ENCODE measurements at places on chromosomes 12 and 14.

DNA sequence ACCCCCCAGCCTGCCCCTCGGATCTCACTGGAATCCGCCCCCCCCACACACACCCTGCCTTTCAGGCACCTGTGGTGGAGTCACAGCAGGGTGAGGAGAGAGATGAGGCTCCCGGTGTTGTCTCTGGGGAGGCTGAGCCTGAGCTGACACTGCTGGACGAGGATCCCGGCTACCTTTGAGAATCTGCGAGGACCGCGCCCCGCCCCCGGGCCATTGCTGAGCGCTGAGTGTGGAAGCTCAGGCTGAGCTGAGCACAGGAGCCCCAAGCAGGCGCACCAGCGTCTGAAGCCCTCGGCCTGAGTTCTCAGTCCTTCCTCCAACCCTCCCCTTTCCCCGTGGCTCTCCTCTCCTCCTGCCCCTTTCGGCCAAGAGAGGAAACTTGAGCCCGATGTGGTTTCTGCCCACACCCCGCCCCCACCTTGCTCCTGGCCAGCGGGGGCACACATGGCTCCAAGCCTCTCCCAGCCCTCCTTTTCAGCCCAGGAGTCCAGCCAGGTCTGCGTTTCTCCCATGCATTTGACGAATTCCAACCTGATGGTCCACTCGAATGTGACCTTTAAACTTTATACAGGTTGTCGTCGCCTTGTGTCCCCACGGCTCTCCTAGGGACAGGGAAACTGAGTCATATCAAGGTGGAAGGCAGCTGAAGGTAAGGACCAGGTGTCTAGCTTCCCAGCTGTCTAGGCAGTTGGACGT is at the start of gene NFE2:
Gene NFE2 (minus strand): TSS at position 284 of the 696 bp plus-strand sequence. CDS start 5,767 bp downstream, outside the sequence.
- DNase-seq, result peak; percentile 17

GRCh38 chr14:70920608-70921007 is 13.3 kb downstream of the PCNX1 start:
- no peak for DNase-seq

DNA sequence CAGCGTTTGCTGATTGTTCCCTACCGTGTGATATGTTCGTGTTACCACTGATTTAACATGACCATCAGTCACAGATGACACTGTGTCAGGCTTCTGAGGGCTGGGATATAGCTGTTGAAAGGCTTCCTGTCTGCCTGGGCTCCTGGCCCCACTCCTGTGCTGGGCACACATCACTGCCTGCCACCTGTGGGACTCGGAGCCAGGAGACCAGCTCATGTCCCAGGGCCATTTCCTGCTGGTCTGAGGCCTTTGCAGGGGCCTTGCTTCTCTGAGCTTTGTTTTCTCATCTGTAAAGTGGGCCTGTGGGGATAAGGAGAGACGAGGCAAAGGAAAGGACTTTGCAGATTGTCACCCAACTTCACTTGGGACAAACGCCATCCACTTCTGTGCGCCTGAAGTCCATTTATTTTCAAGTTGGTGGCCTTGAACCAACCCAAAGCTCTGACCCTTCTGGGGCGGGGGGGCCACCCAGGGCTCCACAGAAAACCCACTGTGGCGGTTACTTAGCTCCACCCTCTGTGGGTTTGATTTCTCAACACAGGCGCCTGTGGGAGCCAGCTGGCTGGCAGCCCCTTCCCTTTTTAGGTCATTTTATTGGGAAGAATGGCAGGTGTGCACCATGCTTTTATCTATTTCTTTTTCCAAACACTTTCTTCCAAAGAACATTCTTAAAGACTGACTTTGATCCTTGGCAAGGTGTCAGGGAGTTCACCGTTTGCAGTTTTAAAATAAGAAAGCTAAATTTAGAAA is 54.1 kb downstream of the BEGAIN start:
- DNase-seq, result no peak

GRCh38 chr12:25553098-25553497 is at the start of gene LMNTD1:
Gene LMNTD1 (minus strand): TSS chr12:25553283. CDS start chr12:25552959, 324 bp downstream.
- DNase-seq, result no peak

DNA sequence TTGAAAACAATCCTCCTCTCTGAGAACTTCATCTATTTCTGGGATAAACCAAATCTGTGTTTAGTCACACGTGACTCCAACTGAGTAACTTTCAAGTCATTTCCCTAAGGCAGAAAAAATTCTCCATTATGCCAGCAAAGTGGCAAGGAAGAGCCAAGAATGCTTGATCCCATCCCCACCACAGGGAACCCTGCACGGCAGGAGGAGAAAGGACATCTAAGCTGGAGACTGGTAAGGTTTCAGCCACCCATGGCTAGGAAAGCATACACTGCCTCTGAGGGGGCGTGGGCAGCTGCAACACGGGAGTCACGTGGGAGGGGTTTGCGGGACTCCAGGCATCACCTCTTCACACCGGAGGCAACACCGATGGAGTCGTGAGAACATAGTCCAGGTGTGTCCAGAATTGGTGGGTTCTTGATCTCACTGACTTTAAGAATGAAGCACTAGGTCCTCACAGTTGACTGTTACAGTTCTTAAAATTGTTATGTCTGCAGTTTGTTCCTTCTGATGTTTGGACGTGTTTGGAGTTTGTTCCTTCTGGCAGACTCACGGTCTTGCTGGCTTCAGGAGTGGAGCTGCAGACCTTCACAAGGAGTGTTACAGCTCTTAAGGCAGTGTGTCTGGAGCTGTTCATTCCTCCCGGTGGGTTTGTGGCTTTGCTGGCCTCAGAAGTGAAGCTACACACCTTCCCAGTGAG is 2.7 kb upstream of the SIVA1 start:
- no peak for DNase-seq

GRCh38 chr12:32076941-32077340 is 29.7 kb upstream of the BICD1 start:
- DNase-seq, result no peak

DNA sequence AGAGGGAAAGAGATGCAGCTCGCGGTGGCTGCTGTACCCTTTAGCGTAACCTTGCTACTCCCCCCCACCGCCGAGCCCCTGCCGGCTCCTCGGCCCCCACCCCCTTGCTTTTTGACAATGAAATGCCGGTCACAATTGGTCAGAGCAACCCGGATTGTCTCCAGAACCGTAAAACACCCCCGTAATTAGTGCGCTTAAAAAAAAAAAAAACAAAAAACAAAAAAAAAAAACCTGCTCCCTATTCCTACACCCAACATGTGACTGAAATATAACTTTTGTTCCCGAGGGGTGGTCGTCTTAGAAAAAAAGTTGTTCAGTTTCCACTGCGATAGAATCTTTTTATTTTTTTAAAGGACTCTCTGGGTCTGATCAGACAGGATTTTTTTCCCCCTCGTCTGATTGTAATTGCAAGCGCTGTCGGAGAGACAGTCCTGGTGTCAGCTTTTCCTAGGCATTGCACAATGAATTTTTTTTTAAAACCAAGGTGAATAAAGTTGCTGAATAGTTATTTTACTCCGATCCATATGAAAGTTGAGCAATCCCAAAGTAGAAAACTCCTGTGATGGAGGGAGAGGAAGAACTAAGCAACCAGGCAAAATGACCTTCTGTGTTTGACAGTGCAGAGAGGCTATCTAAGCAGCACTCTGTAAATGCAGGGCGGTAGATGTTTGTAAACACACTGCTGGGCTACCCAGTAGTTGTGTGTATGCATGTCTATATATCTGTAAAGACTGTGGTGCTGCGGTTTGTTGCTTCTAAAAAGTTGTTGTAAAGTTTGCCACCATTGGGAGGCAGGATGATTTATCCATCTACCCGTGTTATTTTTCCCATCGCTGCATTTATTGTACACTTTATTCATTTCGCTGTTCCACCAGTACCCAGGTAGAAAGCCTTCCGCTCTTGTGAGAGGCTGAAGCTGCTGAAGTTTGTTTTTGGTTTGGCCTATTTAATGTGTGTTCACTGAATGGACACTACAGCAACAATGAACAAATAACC is 1.1 kb downstream of the ETV6 start:
- DNase-seq, result no peak

GRCh38 chr12:57983146-57983857 is 41.9 kb downstream of the ATP23 start:
- DNase-seq, result no peak

DNA sequence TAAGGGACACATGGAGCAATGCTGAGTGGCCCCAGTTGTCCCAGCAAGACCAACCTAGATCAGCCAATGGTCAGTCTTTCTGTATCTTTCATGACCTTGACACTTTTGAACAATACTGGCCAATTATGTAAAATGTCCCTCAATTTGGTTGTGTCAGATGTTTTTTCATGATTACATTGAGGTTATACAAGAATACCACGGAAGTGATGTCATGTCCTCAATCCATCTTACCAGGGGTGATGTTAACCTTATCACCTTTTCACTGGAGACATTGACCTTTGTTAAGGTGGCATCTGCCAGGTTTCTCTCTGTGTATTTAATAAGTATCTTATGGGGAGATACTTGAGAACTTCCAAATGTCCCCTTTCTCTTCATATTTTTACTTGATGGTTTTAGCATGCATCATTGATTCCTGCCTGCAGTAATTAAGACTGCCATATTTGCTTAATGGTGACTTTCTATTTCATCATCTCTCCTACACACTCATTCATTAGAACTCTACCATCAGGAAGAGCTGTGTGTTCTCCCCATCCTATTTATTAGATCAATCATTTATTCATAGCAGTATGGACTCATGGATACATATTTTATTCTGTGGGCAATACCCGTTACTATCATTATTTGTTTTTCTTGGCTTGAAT is 64.7 kb upstream of the RFLNA start:
- DNase-seq, result no peak

- DNase-seq, result no peak
Observed at GRCh38 chr14:60645126-60645741, 4.0 kb downstream of the SIX1 start.

DNA sequence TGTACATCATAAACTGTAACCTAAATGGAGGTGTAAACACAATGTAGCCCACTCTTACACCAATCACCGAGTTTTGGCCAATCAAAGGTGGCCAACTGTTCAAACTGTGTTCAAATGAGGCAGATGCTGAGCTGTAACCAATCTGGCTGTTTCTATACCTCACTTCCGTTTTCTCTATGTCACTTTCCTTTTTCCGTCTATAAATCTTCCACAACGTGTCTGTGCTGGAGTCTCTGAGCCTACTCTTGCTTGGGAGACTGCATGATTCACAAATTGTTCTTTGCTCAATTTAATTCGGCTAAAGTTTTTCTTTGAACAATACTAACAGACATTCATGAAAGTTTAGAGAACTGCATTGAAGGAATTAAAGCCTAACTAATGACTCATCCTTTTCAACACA is 547.1 kb upstream of the USP15 start:
- DNase-seq, result no peak

DNA sequence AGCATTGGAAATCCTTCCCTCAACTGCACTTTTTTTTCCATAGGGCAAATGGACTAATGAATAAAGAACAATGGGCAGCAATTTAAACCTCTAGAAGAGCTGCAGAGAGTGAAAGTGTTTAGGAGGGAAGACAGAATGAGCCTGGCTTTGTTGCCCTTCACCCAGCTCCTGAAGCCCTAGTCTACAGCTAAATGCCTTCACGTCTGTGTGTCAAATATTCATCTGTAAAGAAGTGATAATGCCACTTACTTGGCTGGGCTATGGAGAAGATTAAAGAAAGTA is 45.6 kb downstream of the FLRT2 start:
- no peak for DNase-seq

DNA sequence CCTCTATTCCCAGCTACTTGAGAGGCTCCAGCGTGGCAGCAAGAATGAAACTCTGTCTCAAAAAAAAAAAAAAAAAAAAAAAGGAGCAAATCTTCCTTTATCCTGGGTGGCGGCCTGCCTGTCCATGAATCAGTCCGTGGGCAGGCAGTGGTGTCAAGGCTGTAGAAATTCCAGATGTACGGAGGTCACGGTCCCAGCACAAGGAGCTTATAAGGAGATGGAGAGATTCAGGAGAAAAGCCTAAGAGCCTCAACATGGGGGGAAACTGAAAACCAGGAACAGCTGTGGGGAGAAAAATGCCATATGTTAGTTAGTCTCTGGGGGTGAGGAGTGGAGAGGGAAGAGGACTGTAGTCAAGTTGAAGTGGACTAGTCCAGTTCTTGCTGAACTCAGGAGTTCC is 130.5 kb upstream of the CRY1 start:
- DNase-seq, result no peak

- DNase-seq, result peak; percentile 30
Observed at GRCh38 chr14:102320033-102320660, 601 bp downstream of the ZNF839 start.

DNA sequence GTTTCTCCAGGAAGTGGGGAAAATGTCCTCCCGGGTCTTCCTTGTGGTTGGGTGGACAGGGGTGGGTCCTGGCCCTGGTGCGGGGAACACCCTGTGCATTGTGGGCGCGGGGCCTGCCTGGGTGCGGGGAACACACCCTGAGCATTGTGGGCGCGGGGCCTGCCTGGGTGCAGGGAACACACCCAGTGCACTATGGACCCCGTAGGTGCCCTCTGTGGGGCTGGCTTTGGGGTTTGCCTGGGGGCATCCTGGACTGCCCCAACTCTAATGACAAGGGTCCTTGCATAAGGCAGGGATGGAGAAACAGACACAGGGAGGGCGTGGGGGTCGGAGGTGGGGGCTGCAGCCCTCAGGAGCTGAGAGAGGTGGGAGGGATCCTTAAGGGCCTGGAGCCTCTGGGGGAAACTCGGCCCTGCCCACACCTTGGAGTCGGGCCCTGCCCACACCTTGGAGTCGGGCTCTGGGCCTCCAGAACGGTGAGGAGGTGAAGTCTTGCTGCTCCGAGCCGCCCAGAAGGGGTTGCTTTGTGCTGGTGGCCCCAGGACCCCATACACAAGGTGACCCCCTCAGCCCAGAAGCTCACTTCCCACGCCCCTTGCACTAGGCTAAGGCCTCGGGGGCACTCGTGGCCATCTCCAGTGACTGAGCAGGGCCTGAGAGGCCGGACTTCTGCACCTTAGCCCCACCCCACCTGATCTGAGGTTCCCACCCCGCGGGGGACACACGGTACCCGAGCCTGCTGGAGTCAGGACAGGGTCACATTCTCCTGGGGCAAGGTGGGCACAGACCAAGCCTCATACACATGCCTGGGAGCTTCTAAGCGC is 69.3 kb downstream of the GALNT9 start:
- DNase-seq, result no peak

DNA sequence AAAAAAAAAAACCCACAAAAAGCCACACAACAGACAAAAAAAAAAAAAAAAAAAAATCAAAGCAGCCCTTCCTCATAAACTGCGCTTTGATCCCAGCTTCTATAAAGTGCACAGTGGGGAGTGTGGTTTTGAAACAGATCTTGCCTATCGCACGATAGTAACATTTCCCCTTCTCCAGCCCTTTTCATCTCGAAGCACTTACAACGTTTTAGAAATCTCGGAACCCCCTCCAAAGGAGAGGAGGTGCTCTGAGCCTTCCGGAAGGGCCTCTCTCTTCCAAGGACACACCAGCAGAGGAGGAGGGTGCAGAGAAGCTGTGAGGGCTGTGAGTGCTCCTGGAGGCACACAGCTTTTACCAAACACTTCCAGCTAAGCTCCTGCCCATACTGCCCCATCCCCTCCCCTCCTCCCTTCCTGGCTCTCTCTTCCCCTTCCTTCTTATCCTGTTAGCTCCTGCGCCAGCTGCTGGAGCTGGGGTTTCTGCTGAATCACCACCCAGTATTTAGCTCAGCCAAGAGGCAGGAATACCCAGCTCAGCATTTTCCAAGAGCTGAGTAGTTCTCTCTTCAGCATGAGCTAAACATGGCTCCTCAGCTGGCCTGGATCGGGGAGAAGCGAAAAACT is 28.4 kb downstream of the SLC7A8 start:
- no peak for DNase-seq

GRCh38 chr14:40393143-40393542 is 960.9 kb upstream of the FBXO33 start:
- DNase-seq, result no peak

- peak; percentile 26 for DNase-seq
Observed at GRCh38 chr12:104494137-104494792, 37.5 kb downstream of the CHST11 start.
